Activated CD8-positive, alpha-beta memory T cell treated with anti-CD3 and anti-CD28 coated beads for 1 hour (primary cell): ENCODE measurements at places on chromosomes 5 and 9.

DNA sequence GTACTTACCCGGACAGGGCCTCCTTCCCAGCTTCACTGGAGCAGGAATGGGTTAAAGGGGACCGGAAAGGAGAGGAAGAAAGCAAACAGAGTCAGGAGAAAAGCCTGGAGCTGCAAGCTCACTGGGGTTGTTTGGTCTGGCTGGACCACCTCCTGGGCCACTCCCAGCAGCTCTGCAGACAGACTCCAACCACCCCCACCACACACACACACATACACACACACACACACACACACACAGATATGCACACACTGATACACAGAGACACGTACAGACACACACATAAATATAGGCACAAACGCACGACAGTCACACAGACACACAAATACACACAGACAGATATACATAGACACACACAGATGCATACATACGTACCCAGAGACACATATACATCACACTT, 34.9 kb upstream of the SYNPO start:
- DNase-seq: no peak

- DNase-seq: no peak
Observed at GRCh38 chr5:17217493-17218352, at the start of gene BASP1. Gene BASP1 (plus strand): TSS chr5:17217631. CDS start chr5:17275217, 57,586 bp downstream.

DNA sequence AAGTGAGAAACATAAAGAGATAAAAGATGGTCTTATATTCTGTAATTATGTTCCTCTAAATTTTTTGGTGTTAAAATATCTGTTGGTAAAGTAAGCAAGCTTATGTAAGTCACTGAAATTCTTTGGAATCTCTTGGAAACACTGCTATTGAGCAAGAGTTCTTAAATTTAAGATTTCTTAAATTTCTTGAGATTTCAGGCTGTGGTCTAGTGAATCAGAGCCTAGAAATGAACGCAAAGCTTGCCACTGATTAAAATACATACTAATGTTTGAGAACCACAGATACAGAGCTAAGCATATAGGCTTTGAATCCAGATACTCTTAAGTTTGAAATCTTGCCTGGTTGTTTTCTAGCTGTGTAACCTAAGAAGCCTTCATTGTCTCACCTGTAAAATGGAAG, 133.4 kb downstream of the TRPM3 start:
- DNase-seq: no peak

DNA sequence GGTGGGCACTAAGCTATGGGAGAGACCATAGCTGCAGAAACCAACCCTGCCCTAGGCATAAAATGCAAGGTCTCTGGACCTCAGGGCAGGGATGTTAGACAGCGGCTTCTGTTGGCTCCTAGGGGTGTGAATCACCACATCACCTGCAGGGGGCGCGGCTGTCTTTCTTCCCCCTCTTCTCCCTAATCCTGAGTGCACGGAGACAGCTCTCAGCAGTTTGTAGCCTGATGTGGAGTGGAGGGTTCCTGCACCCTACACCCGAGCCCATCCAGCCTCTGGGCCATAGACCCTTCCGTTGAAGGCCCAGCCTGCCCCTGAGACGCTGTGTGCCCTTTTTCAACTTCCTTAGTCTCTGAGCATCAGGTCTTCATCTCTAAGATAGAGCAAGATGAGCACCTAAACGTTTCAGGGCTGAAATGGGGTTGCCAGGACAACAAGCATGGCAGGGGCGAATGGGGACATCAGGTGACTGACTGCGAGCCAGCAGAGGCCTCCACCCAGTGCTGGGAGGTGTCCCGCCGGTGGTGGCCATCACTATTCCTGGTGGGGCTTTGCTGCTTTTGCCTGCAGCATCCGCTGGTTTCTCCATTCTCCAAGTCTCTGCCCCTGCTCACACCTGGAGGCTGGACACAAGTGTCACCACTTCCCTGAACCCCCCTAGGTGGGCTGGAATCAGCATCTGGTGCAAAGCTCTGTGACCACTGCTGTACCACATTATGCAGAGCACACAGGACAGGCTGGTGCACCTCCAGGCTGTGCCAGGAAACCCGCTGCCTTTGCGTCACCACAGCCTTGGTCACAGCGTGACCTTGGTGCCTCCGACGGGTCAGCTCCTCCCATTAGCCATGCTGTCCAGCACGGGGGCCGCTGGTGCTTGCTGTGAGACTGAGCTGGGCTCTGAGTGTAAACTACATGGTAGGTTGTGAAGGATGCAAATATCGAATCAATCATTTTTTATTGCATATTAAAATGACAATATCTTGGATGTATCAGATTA, 2.5 kb upstream of the SEC16A start:
- peak; percentile 54 for DNase-seq

DNA sequence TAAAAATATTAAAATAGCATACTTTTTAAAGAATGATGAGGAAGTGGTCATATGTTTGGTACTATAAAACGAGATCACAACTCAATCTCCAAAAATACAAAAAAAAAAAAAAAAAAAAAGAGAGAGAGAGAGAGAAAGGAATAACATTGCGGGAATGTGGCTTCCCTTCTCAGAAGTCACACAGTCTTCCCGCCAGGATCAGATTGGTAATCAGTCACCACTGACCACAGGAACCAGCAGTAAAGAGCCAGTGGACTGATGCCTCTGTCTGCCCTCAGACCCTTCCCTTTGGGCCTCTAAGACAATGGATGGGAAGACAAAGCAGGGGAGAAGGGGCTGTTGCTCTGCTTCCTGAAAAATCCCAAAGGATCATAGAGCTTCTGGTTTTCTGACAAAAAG, 104.9 kb downstream of the KLHL3 start:
- DNase-seq: no peak

GRCh38 chr5:55211184-55211874, 15.8 kb downstream of the MCIDAS start:
- DNase-seq: no peak

- no peak for DNase-seq
Observed at GRCh38 chr9:109319626-109320241, 1.1 kb downstream of the EPB41L4B start.

- no peak for DNase-seq
Observed at GRCh38 chr9:27282269-27282668, 14.7 kb downstream of the EQTN start.

DNA sequence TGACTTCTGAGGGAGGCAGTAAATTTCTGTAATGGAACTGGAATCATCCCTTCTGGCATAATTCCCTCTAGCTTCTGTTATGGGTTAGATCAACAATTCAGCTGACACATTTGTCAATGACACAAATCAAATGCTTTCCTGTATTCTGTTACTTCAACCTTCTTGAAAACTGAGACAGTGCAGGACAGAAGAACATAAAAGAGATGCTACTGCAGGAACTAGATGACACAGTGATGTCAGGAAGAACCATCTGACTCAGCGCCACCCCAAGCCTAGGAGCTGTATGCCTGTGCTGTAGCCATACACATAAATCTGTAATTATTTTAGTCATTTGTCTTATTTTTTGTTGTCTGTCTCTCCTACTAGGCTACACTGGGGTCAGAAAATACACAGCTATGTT, 18.2 kb upstream of the CEP120 start:
- no peak for DNase-seq

DNA sequence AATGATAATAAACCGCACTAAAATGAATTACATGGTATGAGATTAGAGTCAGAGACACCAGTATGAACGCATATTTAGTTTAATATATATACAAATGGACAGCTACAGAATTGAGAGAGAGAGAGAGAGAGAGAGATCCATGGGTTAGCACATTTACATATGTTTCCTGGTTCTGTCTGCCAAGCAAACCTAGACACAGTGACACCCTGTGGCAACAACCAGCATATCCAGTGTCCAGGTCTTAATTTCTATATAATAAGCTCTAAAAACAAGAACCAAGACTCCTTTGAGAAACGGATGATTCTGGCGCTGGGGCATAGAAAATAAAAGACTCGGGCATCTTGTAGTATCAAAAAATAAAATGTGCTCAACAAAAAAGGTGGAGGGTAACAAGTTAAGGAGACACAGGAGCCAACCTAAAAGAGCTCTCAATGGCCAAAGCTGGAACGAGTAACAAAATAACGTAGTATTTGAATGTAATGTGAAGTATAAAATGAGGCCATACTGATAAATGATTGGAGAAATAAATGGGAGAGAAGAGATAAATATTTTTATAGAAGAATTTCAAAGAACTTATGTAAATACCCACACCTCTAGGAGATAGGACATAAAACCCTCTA, 84.5 kb downstream of the RFX3 start:
- peak; percentile 3 for DNase-seq

DNA sequence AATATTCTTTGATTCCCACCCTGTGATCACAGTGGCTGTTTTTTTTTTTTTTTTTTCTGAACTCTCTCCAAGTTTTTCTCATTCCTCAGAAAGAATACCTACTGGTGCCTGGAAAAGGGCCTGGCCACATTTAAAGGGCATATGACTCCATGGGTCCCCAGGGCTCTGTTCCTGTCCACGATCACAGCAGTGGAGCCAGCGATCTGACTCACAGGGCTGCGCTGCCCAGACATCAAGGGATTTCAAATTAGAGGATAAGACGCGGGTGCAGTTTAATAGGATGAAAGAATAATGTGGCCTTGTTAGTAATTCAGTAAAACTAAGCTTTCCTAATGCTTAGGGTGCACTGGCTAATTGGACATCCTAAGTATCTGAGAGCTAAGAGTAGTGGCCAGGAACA, 175.1 kb upstream of the MSX2 start:
- no peak for DNase-seq

DNA sequence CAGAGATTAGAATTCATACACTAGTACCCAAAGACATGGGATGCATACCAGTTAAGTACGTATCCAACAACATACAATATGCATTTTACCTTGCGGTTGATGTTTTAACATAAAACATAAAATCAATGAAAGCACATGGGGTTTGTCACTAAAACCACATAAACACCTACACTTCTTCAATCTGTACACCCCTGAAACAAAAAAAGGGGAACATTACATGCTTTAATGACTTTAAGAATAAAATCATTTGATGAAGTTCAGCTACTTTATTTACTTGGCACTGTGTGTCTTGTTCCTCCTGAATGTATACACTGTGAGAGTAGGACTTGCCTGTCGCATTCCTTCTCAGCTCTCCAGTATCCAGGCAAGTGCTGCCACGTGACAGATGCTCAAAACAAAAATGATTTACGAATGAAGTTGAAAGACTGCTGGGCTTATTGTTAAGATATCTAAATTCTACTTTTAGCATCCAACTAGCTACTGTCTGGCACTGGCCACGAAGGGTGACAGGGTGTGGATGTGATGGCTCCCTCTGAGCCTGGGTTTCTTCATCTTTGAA, 21.0 kb downstream of the TNFSF15 start:
- no peak for DNase-seq

DNA sequence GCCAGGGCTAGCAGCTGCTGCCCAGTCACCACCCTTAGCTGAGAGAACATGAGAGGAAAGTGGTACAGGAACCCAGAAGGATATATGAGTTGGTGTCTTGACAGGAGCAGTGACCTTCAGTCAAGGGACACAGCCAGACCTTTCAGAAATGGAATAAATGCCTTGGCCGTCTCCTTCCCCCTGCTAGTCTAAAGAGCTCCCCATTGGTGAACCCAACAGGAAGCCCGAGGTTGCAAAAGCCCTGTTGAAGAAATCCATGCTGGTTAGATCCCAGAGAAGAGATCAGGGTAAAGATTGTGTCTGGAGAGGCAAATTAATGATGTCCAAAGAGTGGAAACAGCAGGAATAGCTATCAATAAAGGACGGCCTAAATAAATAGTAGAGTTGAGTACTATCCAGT, 244.5 kb downstream of the NR3C1 start:
- DNase-seq: no peak

GRCh38 chr5:111075520-111075919, 4.0 kb downstream of the TSLP start:
- DNase-seq: no peak

- DNase-seq: no peak
Observed at GRCh38 chr5:35247648-35248034, 17.4 kb upstream of the PRLR start.

- no peak for DNase-seq
Observed at GRCh38 chr5:52300703-52301372, 486.9 kb upstream of the ITGA1 start.

DNA sequence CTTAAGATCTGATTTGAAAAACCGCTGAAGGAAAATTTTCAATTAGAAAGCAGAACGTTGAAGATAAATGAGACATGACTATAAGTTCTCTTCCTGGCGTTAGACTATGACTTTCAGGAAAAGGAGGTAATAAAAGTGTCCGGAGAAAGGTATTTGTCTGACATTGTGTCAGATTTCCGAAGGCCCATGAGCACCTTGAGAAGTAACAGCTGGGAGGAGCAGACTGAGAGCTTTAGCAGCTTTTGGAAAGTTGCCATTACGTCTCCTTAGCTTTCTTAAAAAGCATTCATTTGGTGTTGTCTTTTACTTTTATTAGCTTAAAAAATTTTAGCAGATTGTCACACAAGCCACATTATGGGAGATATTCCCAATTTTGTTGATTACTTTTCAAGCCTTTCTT, 363.5 kb downstream of the NDUFS4 start:
- DNase-seq: no peak

- no peak for DNase-seq
Observed at GRCh38 chr5:14112998-14113652, 30.0 kb upstream of the TRIO start.

GRCh38 chr5:56056875-56057274, 62.1 kb upstream of the IL6ST start:
- DNase-seq: no peak

GRCh38 chr9:89277043-89277442, 34.0 kb upstream of the CKS2 start:
- no peak for DNase-seq

GRCh38 chr5:103475629-103476240, 86.9 kb downstream of the NUDT12 start:
- no peak for DNase-seq

DNA sequence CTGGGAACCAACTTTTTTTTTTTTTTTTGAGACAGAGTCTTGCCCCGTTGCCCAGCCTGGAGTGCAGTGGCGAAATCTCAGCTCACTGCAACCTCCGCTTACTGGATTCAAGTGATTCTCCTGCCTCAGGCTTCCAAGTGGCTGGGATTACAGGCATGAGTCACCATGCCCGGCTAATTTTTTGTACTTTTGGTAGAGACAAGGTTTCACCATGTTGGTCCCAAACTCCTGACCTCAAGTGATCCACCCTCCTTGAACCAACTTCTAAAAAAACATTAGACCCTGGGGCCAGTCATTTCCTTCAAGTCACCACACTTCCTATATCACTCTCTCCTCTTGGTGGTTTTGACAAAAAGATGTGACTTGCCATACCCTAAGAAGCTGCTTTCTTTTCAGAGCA, 10.9 kb upstream of the SHROOM1 start:
- DNase-seq: no peak
